ENCODE measurements at places on chromosomes 2 and 18.

DNA sequence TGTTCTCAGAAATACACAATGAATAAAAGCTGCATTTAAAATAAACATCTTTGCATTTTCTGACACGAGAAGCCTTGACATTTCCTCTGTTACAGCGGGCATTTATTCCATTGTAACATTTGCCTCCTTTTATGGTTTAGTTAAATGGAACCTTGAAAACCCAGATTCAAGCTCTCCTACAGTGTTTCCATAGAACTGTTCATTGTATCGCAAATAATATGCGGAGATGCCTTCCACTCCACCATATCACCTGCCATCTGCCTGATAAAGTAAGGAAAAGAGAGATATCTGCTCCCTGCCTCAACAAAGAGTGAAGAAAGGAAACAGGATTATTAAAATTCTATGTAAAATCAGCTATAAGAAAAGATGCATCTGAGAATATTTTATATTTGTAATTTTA is 69.8 kb downstream of the CDH19 start:
- no peak for DNase-seq

GRCh38 chr2:240813231-240813921 is 6.6 kb downstream of the KIF1A start:
- DNase-seq, result no peak

DNA sequence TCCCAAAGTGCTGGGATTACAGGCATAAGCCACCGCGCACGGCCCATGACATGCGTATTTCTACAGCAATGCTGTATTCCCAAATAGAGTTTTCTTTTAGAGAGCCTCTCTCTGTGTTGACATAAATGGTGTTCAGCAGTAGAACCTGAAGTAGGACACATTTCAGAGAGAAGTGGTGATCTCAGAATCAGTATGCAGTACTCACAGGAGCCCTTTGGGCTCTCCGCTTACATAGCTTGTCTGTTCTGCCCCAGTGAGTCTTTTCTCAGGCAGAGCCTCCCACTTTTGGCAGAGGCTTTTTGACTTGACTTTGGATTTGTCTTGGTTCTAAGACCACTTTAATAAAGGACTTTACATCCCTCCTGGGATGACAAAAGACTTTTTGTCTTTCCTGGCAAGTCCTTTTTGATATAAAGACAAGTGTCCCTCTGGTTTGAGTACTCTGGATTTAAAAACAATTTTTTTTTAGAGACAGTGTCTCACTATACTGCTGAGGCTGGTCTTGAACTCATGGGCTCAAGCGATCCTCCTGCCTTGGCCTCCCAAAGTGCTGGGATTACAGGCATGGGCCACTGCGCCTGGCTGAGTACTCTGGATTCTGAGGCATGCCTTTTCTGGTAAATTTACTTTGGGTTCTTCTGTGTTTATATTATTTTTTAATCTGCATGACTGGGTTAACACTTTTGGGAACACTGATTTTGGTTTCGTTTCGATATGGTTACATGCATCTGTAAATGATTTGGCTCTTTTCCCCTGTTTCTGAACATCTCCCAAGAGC is 113.3 kb downstream of the SMAD2 start:
- DNase-seq, result no peak

- no peak for DNase-seq
These were observed 189.8 kb downstream of the FAM210A start for GRCh38 chr18:13536578-13536977.

GRCh38 chr18:24076950-24077349 is 61.9 kb upstream of the CABYR start:
- DNase-seq, result no peak

- DNase-seq, result no peak
These were observed 52.0 kb upstream of the CHAC2 start for GRCh38 chr2:53715568-53715967.

DNA sequence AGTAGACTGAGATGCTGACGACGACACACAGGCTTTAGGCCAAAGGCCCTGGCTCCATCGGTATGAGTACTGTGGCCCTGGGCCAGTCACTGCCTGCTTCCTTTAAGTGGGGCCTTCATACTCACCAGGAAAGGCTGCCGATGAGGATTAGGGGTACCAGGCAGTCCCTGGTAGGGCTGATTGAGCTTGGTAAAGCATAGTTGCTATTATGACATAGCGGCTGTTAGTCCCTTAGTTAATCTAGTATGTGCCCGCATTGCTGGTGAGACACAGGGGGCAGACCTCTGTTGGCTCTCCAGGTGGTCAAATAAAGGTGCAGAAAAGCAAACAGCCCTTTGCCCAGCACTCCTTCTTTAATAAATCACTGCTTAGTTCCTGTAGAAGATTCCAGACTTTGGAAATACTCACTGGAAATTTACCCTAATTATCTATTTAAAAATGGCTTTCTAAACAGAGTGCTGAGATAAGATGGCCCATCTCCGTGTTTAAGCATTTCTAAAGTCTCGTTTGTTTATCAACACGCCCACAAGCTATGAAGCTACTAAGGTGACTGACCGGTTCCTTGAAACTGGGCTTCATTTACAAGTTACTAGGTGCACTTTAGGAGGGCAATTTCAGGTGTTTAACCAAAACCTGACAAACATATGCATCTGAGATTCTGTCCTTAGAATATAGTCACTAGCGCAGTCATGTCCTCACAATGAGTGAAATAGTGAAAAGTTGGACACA is 8.7 kb upstream of the BIN1 start:
- no peak for DNase-seq

DNA sequence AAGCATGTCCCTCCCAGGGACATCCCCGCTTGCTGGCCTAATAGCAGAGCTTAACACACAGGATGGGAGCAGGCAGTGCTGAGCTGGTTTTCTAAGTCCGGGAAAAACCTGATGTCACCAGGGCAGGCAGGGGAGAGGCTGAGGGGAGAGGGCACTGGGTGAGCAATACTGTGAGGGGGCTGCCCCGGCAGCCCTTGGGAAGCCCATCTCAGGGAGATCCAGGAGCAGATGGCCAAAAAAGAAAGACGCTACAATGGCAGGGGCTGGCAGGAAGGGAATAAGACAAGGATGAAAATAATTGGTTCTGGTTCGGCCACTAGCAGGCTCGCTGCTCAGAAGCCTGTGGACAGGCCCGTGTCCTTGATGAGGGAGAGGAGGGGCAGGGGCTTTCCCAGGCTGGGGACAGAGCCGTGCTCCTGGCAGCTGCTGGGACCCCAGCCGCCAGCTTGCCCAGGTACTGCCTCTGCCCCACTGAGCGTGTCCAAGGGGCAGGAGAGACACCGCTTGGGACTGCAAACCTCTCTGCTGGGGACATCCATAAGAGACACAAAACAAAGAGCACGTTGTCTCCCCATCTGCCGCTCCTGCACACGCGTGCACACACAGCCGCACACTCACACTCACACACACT is 30.2 kb downstream of the SMAD7 start:
- DNase-seq, result no peak

GRCh38 chr2:170216428-170216827 is 38.5 kb downstream of the MYO3B start:
- DNase-seq, result no peak
